ENCODE measurements at places on chromosomes 2 and 18.

DNA sequence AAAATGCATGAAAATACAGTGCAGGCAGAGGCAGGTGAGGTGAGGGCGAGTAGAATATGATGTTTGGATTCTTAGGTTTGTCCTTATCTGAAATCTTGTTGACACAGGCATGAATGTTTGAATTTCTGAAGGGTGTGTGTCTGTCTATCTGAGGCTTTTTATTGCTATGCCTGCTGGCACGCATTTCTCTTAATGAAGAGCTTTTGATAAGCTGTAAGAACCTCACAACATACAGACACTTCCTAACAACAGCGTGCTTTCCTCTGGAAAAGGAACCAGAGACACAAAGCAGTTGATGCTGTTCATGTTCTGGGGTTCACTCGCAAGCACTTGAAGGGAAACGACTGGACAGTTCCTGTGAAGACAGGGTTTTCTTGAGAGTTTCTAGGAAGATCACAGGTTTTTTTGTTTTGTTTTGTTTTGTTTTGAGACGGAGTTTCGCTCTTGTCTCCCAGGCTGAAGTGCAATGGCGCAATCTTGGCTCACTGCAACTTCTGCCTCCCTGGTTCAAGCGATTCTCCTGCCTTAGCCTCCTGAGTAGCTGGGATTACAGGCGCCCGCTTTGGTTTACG is 33.3 kb upstream of the CABLES1 start:
- DNase-seq = no peak

GRCh38 chr2:42141687-42142546 is 27.2 kb upstream of the EML4 start:
- DNase-seq = no peak

GRCh38 chr2:160205505-160205904 is 5.4 kb upstream of the ITGB6 start:
- no peak for DNase-seq

GRCh38 chr18:52312346-52312745 is 27.7 kb upstream of the DCC start:
- DNase-seq = no peak

- no peak for DNase-seq
Observed at GRCh38 chr2:110804915-110805314, 72.5 kb downstream of the ACOXL start.

DNA sequence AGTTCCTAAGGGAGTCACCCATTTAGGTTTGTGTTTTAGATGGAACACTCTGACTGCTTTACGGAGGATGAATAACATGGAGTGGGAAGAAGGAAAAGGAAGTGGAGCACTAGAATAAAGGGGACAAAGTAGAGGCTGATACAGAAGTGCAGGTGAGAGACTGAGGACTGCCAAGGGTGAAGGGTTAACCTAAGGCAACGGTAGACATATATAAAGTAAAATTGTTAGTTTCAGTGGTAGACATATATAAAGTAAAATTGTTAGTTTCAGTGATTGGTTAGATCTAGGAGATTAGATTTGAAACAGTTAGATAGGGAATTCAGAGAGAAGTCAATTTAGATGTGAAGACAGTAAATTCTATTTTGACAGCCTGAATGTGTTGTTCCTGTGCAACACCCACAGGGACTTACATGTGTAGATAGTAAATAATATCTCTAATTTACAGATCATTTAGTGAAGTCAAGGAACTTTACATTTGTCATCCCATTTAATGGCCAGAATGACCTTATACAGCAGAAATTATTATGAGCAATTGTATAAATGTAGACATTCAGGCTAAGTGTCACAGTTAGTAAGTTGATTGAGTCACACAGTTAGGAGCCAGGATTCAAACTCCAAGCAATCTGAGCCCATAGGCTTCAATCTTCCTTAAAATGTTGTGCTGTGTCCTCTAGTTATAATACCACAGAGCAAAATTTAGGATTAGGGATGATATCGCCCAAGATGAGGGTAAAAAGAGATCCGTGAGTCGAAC is 270.8 kb upstream of the UBE2E3 start:
- DNase-seq = no peak

DNA sequence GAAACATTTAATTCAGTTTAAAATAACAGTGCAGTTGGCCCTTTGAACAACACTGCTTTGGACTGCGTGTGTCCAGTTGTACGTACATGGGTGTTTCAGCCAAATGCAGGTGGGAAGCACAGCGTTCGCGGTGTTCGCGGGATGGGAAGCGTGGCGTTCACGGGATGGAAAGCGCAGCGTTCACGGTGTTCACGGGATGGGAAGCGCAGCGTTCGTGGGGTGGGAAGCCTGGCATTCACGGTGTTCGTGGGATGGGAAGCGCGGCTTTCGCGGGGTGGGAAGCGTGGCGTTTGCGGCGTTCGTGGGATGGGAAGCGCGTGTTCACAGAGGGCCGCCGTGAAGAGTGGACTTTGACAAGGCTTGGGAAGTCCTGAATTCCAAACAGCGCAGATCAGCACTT is 47.6 kb downstream of the CTDP1 start:
- DNase-seq = no peak

DNA sequence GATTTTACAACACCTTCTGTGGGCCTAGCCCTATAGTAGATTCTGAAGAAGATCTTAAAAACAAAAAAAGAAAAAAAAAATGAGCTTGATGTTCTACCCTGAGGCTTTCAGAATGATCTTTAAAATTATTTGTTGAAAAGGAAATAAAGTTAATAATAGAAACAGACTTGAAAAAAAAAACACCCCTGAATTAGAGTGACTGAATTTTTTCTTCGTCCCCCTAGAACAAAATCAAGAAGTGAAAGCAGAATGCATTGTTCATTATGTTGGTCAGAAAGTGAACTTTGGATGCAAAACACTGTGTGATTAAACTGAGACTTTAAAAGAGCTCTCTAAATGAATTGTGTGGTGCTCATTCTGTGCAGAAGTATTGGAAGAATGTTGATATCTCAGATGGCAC is 1384.4 kb upstream of the PIK3C3 start:
- no peak for DNase-seq

DNA sequence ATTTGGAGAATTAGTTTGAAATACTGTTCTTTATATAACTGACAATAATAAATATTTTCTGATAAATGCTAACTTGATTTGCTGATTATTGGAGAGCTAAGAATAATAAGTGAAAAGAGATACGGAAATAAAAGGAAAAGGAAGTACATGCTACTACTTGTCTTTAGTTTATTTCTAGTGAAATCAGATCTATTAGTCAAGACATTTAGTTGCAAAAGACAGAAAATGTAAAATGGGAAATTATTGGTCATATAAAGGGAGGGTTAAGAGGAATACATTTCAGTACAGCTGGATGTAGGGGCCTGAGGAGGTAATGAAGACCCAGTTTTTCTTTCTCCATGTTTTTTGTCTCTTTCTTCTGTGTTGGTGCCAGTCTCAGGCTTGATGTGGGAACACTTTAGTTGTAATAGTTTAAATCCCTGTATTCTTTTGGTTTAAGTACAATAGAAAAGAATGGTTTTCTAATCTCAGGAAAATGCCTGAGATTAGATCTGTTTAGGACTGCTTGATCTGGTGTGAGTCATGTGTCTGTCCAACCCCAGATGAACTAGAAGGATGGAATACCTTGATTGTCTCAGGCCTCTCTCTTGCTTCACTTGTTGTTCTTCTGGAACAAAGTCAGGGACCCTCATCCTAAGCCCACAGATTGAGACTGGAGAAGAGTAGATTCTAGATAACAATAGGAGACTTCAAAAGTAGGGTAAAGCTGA is 58.0 kb downstream of the PLCL1 start:
- DNase-seq = no peak

GRCh38 chr2:182868054-182868796 is 1.8 kb upstream of the FRZB start:
- no peak for DNase-seq

All from NK-92 treated with Interleukin-12 subunit alpha and Interleukin-12 subunit beta, amount 100 ng/mL, for 24 hours (cell line).